ENCODE measurements at places on chromosomes 16 and 17. TPM values are rescaled to one million over a fixed set of nuclear protein-coding genes. Genes with fewer than 3 reads are reported as not detected.

NPIPB2 gene
- total RNA-seq = 12.4 TPM

- no peaks in the 10 kb centered on the region for H3K4me1 ChIP-seq
- H3K36me3 ChIP-seq = peaks cover 20% of the 10 kb centered on the region
- DNase-seq = no peak
- no peak overlapping the region for H3K27ac ChIP-seq
- H3K27me3 ChIP-seq = no peaks in the 10 kb centered on the region
Measured at GRCh38 chr17:2672026-2672425, 39.5 kb downstream of the CLUH start.

CCDC78 gene
- total RNA-seq = 2.6 TPM

CRISPLD2 gene
- total RNA-seq = 108 TPM

- H3K27me3 ChIP-seq = no peaks in the 10 kb centered on the region
- H3K27ac ChIP-seq = no peak overlapping the region
- DNase-seq = peak; percentile 49
- no peaks in the 10 kb centered on the region for H3K4me1 ChIP-seq
- H3K4me3 ChIP-seq = no peak overlapping the region
Measured at GRCh38 chr16:65716737-65717700, 595.2 kb upstream of the CDH11 start.

DNA sequence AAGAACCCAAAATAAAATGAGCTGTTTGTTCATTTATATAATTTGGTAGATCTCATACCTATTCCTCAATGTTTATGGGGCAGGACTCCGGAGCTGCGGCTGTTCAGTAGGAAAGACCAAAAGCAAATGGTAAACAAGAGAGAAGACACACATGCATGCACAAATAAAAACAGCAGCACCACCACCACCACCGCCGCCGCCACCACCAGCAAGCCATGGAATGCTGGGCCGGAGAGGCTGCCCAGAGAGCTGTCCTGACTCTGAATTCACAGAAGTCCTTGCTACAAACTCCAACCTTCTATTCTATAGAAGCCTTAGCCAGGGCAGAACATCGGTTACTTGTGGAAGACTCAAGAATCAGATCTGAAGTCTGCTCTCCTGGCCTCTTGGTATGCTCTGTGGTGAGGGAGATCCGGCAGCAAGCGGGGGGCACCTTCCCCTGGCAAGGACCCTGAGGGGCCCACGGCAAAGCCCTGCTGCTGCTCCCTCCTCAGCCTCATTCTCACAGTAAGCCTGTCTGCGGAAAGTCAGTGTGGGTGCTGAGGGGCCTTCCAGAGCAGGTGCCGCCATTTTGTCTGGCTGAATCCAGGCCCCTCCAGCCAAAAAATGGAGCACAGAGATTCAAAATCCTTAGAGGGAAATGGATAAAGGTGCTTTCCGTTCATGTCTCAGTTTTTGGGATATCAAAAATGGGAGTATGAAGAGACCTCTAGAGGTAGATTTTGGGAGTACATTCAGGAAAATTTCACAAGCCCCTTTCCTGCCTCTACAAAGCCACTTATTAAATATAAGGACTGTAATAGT, 6.4 kb upstream of the FOXJ1 start:
- no peak overlapping the region for H3K4me3 ChIP-seq
- H3K27me3 ChIP-seq = no peaks in the 10 kb centered on the region
- no peak overlapping the region for H3K27ac ChIP-seq

MC1R gene
- 13.5 TPM for total RNA-seq

IL17C gene
- not detected for total RNA-seq

CCL3 gene
- total RNA-seq = 4.2 TPM

- no peak overlapping the region for H3K4me3 ChIP-seq
- H3K27me3 ChIP-seq = no peaks in the 10 kb centered on the region
- no peaks in the 10 kb centered on the region for H3K4me1 ChIP-seq
- DNase-seq = no peak
- no peak overlapping the region for H3K27ac ChIP-seq
Measured at GRCh38 chr16:65702707-65703402, 581.0 kb upstream of the CDH11 start.

DNA sequence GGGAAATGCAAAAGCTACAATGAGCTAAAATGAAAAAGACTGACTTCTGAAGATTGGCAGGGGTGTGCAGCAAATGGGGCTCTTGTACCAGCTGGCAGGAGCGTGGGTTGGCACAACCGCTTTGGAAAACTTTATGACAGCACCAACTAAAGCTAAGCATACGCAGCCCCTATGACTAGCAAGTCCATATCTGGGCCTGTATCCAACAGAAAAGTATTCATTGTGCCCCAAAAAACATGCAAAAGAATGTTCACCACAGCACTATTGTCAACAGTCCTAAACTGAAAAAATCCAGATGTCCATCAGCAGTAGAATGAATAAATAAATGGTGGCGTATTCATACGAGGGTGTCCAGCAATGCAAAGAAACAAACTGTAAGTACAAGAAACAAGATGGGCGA, 22.6 kb upstream of the ITGA3 start:
- no peaks in the 10 kb centered on the region for H3K27me3 ChIP-seq
- no peaks in the 10 kb centered on the region for H3K36me3 ChIP-seq
- H3K4me1 ChIP-seq = no peaks in the 10 kb centered on the region
- H3K27ac ChIP-seq = no peak overlapping the region
- no peak overlapping the region for H3K4me3 ChIP-seq

DNA sequence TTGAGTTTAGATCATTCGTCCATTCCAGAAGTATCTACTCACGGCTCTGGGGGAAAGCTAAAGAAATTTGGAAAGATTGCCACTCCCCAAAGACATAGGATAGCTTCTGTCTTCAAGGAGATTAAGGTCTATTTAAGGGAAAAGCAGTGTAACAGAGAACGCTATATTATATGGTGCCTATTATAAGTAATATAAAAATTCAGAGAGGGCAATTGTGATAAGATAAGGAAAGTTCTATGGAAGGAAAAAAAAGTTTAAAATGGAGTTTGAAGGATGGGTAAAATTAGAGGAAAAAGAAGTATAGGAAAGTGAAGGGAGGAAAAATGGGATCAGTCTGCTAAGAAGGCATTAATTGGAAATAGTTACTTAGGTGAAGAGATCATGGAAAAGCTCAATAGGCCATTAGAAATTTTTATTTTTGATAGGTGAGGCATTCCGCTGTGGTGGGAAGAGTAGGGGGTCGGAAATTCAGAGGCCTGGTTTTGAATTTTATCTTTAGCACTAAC, 690 bp upstream of the CDC27 start:
- no peak overlapping the region for H3K27ac ChIP-seq
- H3K4me3 ChIP-seq = peak overlapping the region; percentile 93
- DNase-seq = no peak
- no peaks in the 10 kb centered on the region for H3K27me3 ChIP-seq
- H3K4me1 ChIP-seq = no peaks in the 10 kb centered on the region
- no peaks in the 10 kb centered on the region for H3K36me3 ChIP-seq

VTN gene
- total RNA-seq = 0.98 TPM

LPCAT2 gene
- 20.6 TPM for total RNA-seq

NXPH3 gene
- total RNA-seq = 0.98 TPM

HSD11B2 gene
- total RNA-seq = 139 TPM

DNA sequence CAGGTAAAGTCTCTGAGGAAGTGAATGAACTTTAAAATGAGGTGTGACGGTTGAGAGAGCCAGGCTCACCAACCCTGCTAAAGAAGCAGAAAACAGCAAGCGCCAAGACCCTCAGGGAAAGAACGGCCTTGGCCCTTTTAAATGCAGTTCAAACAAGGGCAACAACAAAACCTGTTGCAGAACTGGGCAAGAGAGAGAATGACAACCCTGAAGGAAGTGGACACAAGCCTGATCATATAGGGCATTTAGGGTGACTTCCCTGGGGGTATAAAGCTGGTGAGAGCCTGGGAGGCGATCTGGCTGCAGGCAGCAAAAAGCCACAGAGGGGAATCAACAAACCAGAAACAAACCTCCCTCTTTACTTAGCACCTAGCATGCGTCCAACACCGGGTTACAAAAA, 1.0 kb downstream of the CPPED1 start:
- no peaks in the 10 kb centered on the region for H3K36me3 ChIP-seq
- peak overlapping the region; percentile 90 for H3K4me3 ChIP-seq
- no peak overlapping the region for H3K27ac ChIP-seq
- no peak for DNase-seq
- H3K4me1 ChIP-seq = peaks cover 10% of the 10 kb centered on the region

DNA sequence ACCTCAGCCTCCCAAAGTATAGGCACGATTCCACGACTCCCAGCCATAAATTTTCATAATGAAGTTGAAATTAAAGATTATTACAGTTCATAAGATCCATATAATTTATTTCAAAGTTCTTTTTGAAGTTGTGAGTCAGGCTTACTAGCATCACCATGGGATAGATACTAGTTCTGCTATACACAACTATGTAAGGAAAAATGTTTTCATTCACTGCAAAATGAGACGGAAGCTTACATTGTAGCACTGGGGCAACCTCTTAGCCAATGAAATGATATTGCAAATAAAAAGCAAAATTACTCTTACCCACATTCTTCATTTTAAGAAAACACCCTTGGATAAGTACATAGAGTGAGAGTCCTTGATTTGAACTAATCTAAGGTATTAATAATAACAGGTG, 18.8 kb upstream of the MARCHF10 start:
- no peak overlapping the region for H3K27ac ChIP-seq
- DNase-seq = no peak
- no peaks in the 10 kb centered on the region for H3K4me1 ChIP-seq
- H3K36me3 ChIP-seq = no peaks in the 10 kb centered on the region
- H3K4me3 ChIP-seq = no peak overlapping the region
- no peaks in the 10 kb centered on the region for H3K27me3 ChIP-seq

- no peak overlapping the region for H3K4me3 ChIP-seq
- peaks cover 3% of the 10 kb centered on the region for H3K4me1 ChIP-seq
- H3K36me3 ChIP-seq = no peaks in the 10 kb centered on the region
- H3K27ac ChIP-seq = peak overlapping the region; percentile 73
Measured at GRCh38 chr17:59827721-59828477, 64.8 kb downstream of the TUBD1 start.

GRCh38 chr17:19385521-19385983, 1.4 kb downstream of the MFAP4 start:
- DNase-seq = no peak
- no peaks in the 10 kb centered on the region for H3K27me3 ChIP-seq
- peaks cover 23% of the 10 kb centered on the region for H3K4me1 ChIP-seq

ASB16 gene
- 0.25 TPM for total RNA-seq

DNA sequence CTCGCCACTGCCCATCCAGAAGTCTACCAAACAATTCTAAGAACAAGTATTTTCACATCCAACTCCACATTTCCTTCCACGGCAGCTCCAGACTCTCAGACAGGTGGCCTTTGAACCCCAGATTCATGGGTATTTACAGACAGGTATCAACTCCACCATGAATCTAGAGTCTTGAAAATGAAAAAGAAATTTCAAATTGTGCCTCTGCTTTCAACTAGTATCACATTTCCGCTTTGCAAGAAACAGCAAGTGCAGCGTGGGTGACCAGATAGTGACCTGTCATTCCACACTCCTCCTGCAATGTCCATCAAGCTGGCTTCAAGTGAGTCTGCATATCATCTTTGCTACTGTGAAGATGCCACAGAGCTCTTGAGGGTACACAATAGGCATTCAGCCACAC, 232.4 kb upstream of the RPL38 start:
- no peak overlapping the region for H3K4me3 ChIP-seq
- no peak overlapping the region for H3K27ac ChIP-seq
- H3K27me3 ChIP-seq = no peaks in the 10 kb centered on the region
- no peaks in the 10 kb centered on the region for H3K4me1 ChIP-seq
- no peaks in the 10 kb centered on the region for H3K36me3 ChIP-seq

DNA sequence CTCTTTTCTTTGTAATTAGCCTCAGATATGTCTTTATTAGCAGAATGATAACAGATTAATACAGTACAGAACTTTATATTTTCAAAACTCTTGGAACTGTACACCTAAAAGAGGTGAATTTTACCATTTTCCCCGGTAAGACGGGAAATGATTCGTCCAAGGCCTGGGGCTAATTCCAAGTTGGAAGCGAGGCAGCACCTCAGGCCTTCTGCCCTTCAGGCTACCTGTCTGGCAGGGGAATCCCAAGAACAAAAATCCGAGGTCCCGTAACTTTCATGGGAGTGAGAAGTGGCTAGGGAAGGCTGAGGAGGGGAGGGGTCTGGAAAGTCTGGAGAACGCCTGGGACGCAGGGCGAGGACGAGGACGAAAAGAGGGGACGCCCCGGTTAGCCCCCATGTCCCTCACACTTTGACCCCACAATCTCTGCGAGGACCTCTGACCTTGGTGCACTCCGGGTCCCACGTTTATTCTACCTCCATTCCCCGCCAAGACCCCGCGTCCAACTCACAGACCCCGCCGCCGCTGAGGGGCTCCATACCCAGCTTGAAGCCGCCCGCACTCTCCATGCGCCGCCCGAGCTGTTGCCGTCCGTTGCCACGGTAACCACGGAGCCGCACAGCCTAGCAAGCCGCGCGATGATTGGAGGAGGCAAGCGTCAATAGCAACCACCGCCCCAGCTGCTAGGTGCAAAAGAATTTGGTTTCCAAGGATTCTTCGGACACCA, at the start of gene HYDIN:
HYDIN (minus strand) TSS at position 601 of the 724 bp plus-strand sequence. CDS start 43,827 bp downstream, outside the sequence.
- no peaks in the 10 kb centered on the region for H3K27me3 ChIP-seq
- H3K4me1 ChIP-seq = no peaks in the 10 kb centered on the region
- peak; percentile 95 for DNase-seq
- H3K36me3 ChIP-seq = no peaks in the 10 kb centered on the region
- peak within 1 kb of the TSS; percentile 65 for H3K4me3 ChIP-seq

ENPP7 gene
- 0.94 TPM for total RNA-seq

- no peak within 1 kb of the TSS for H3K4me3 ChIP-seq
- no peaks in the 10 kb centered on the region for H3K27me3 ChIP-seq
- H3K4me1 ChIP-seq = no peaks in the 10 kb centered on the region
- no peaks in the 10 kb centered on the region for H3K36me3 ChIP-seq
- DNase-seq = peak; percentile 39
Measured at GRCh38 chr16:89918453-89919347, at the start of gene MC1R. Gene MC1R, plus strand, starts transcription at chr16:89918862. Its CDS starts 397 bp downstream, at chr16:89919259.

CDH1 gene
- 149 TPM for total RNA-seq

GRCh38 chr17:72031219-72031884, 89.5 kb upstream of the SOX9 start:
- no peak overlapping the region for H3K4me3 ChIP-seq
- no peak for DNase-seq
- H3K36me3 ChIP-seq = no peaks in the 10 kb centered on the region

DNA sequence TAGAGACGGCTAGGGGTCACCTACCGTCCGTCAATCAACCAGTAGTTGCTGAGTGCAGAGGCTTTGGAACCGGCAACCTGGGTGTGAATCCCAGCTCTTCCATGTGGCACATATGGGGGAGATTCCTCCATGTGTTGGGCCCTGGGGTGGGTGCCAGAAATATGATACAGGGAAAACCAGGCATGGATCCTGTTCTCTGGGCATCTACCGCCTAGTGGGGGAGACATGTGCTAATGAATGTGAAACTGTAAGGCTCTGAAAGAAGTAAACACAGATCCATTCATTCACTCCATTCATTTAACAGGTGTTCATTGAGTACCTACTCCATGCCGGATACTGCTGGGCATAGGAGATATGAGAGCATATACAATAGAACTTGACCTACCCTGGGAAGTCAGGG, 39.5 kb upstream of the SDK2 start:
- DNase-seq = no peak
- H3K27ac ChIP-seq = no peak overlapping the region
- no peaks in the 10 kb centered on the region for H3K36me3 ChIP-seq
- no peak overlapping the region for H3K4me3 ChIP-seq
- no peaks in the 10 kb centered on the region for H3K4me1 ChIP-seq

DNA sequence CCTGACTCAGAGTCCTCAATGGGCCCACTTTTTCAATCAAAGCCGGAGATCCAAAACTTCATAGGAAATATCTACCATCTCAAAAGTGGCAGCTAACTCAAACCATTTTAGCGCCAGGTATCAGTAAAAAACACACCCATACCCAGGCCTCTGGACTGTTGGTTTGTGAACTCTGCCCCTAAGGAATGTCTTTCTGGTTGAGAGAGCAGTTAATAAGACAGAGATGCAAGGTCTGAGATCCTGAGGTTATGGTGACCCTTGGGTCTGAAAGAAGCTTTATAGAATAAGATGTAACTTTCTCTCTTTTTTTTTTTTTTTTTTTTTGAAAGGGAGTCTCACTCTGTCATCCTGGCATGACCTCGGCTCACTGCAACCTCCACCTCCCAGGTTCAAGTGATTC, 350.5 kb downstream of the SOX9 start:
- H3K4me1 ChIP-seq = peaks cover 16% of the 10 kb centered on the region
- H3K4me3 ChIP-seq = no peak overlapping the region

ABCC1 gene
- total RNA-seq = 29.7 TPM

All from kidney (tissue), 22 donors.